ENCODE measurements at places on chromosomes 4 and X. TPM values are rescaled to one million over a fixed set of nuclear protein-coding genes. Genes with fewer than 3 reads are reported as not detected.
A peak's percentile ranks its signal among the peaks of the same experiment; 100 is the strongest.

GRCh38 chrX:41588271-41588670 is 100.5 kb upstream of the GPR34 start:
- no peak for DNase-seq

- DNase-seq, result no peak
Measured at GRCh38 chrX:87525771-87526229, 8.2 kb downstream of the KLHL4 start.

DNA sequence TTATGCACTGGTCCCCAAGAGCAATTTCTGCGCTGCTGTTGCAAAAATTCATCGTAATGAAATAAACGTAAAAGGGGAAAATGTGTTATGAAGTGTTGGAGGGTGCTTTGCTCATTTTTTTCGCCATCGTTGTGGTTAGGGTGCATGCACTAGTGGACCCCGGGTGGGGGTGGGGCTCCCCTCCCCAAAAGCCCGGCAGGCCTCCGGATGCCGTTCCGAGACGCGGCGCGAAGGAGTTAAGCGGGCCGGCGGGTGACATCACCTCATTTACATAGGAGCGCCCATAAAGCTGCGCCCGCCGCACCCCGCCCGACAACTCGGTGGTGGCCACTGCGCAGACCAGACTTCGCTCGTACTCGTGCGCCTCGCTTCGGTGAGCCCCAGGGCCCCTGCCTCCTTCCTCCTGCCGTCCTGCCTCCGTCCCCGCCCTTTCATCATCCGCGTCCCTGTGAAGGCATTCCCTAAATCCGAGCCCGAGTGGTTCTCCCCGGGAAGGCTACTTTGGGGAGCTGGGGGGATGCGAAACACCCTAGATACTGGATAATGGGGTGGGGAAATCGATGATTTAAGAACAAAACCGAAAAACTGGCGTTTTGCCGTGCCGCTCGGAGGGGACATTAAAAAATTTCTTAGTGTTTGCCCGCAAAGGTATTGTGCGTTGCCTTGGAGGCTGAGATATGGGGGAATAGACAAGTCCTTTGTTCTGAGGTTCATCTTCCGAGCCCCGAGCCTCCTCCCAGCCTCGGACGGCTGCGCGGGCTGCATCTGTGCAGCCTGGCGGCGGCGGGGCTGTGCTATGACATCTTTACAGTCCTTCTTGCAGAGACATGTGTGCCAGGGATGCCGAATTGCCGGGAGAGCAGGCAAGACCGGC is at the start of gene TMSB4X:
TMSB4X (plus strand) TSS at position 315 of the 874 bp plus-strand sequence.
- DNase-seq, result peak; percentile 91

The CPZ gene
- total RNA-seq, result 10.0 TPM

- DNase-seq, result no peak
Measured at GRCh38 chr4:145698507-145698906, 18.6 kb downstream of the C4orf51 start.

- DNase-seq, result no peak
Measured at GRCh38 chr4:72449705-72450104, 119.3 kb downstream of the ADAMTS3 start.

The PPEF2 gene
- 0.32 TPM for total RNA-seq

Measured in aorta (tissue), 5 donors.